ENCODE measurements at places on chromosomes 2 and 18. TPM values are rescaled to one million over a fixed set of nuclear protein-coding genes. Genes with fewer than 3 reads are reported as not detected.

- no peak for DNase-seq
Measured at GRCh38 chr2:112902816-112903215, 8.1 kb upstream of the IL37 start.

DNA sequence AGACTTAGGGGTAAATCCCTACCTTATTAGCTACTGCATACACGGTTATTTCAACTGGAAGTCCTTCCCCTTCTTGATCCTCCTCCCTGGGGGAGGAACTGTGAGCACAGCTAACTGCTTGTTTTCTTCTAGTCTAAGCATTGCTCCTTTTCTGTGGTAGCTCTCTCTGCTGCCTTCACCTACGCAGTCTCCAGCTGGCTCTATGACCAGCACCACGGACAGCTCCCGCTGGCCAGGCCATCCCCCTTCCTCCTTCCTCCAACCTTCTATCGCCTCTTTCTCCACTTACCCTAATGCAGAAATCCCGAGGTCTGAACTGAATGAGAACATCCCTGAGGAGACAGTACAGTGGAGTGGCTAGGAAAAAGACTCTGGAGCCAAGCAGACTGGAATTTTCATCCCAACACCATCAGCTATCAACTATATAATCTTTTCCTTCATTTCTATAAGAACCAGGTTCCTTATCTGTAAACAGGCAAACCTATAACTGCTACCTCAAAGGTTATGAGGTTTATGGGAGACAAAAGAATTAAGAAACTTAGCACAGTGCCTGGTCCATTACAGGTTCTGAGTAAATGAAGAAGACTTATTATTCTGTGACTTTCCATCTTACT lies 4.7 kb upstream of the CFAP65 start:
- DNase-seq: no peak

GRCh38 chr2:135152361-135152760 lies 100.3 kb downstream of the RAB3GAP1 start:
- DNase-seq: no peak

GRCh38 chr2:115763601-115764000 lies 1321.2 kb downstream of the DPP10 start:
- no peak for DNase-seq

DNA sequence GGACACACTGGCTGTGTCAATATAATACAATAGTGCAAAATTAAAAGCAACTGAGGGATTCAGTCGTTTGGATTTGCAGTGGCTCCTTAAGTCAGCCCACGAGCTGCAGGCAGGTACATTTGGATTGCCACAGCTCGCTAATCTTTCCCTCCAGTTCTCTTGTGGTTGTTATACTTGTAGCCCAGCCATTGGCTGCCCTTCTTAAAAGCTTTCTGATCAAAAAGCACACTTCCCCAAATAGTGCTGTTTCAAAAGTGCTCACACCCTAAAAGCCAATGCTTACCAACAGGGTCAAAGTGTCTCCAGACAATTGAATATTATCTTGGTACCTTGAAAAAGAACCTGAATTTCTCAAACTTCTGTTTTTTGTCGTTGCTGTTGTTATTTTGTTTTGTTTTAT lies 404.7 kb upstream of the FAM98A start:
- DNase-seq: no peak

GRCh38 chr2:56128235-56128634 lies 55.6 kb upstream of the CCDC85A start:
- DNase-seq: no peak

DNA sequence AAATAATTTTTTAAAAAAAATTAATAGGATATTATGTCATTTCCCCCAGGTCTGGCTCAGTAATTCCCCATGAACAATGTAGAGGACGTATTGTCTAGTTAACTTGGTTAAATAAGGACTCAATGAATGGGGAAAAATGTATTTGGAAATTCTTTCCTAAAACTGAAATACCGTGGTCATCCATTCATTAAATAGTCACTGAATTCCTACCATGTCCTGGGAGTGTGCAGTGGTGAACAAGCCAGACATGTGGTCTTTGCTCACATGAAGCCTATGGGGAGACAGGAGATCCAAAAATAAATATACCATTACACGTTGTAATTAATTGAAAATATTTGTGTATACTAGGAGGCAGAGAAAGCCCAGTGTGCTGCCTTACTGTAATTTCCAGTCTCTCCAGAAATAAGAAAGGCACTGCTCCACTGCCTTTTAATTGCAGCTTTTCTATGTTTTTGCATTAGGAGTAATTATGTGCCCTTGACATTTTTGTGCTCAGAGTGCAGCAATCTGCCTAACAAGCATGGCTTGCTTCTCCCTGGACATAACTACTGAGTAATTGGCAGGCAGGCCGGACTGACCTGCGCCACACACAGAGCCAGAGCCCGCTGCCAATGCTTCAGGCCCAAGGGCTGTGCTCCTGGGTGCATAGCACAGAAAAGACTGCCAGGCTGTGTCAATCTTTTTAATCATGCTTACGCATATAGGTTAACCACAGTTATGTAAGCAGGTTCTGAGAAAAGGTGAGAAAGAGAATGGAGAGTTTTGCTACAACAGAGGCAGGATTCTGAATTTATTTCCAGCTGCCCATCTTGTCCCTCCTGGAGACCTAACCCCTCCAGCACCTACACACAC lies 22.2 kb upstream of the TTC39C start:
- DNase-seq: no peak

DNA sequence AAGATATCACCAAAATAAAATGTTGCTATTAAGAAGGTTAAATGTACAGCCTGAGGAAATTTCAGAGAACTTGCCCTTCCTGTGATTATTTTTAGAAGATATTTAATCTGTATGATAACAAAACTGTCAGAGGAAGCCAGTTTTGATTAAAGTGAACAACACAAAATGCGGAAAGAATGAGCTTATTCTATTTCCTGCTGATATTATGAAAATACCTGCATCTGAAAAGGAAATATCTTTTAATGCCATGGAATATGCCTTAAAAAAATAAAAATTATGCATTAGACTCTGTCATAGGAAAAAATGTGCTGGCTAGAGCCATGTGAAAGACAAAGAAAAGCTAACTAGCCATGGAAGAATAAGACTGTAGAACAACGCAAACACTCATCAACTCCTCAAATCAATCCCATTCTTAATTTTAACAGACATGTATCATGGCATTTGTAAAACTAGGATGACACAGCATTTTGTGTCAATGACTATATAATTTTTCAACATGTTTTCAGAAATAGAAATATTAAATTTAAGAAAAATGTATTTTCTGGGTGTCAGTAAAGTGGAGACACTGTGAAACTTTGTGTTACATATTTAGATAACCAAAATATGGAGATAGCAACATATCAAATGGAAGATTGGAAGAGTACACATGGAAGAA lies 1768.2 kb downstream of the SUCLG1 start:
- DNase-seq: no peak

- no peak for DNase-seq
Measured at GRCh38 chr18:8895987-8896619, 190.7 kb downstream of the MTCL1 start.

DNA sequence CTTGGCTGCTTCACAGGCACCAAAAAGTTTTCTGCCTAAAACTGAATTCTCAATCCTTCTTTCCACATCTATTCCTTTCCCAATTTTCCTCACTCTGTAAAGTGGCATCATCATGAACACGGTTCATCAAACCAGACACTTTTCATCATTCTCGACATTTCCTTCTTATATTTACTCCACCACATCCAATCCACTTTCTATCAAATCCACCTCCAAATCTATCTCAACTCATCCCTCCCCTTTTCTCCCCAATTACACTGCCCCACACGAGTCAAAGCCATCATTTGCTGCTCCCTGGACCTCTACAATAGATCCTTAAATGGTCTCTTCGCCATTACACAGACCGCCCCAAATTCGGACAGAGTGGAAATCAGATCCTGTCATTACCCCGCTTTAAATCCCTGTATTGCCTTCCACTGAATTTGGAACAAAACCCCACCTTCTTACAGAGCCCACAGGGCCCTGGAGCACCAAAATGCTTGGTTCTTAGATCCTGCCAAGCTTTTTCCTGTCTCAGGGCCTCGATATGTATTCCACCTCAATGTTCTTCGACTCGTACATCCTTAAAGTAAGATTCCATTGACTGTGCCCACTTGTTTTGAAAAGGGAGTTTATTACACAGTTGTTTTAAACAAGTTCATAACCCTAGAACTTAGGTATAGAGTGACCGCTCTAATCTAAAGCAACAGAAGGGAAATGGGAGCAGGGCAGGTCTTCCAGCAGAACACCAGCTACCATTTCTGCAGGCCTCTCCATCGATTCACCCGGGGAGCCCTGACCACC lies 856 bp downstream of the ACAA2 start:
- no peak for DNase-seq

- DNase-seq: no peak
Measured at GRCh38 chr2:76256458-76257088, 545.9 kb upstream of the GCFC2 start.

DNA sequence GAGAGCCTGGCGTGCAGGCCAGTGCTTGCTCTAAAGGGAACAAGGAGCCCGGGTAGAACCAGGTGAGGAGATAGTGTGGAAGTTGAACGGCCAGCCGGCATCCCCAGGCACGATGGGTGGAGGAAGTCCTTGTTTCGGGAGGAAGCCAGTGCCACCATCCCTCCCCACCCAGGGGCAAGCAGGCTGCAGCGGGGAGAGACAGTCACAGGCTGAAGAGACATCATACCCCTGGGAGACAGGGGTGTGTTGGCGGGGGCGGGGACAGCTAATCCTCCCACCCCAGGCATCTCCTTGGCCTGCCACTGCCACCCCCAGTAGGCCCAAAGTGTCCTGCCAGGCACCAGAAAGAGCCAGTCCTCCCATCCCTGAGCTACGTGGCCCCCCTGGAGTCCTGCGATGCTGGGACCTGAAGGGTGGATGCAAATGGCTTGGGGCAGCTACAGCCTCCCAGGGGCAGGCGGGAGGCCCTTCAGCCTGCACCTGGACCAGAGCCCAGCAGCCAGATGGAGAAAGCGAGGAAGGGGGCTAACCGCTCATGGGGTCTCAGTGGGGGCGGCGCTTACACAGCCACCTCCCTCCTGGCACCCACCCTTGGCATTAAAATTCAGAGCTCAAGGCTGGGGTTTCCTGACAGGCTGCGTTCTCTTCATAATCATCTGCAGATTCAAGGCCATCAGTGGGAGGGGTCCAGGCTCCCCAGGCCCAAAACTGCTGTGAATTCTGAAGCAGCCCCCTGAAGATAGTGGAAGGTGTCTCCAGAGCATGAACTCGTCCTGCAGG lies 14.8 kb upstream of the GPR55 start:
- no peak for DNase-seq

The SLC4A5 gene
- total RNA-seq: 1.8 TPM

The UGT1A1 gene
- total RNA-seq: not detected
